ENCODE measurements at places on chromosomes 1 and 21.

- DNase-seq, result peak; percentile 68
Measured at GRCh38 chr1:37919277-37919676, 27.6 kb downstream of the INPP5B start.

- peak; percentile 49 for DNase-seq
Measured at GRCh38 chr1:55055951-55056631, 16.7 kb downstream of the PCSK9 start.

- no peak for DNase-seq
Measured at GRCh38 chr1:1569341-1569740, 5.3 kb downstream of the SSU72 start.

GRCh38 chr1:204190212-204191211, 5.8 kb downstream of the KISS1 start:
- peak; percentile 56 for DNase-seq

GRCh38 chr1:95126366-95126765, 9.2 kb downstream of the TLCD4 start:
- DNase-seq, result no peak

- DNase-seq, result no peak
Measured at GRCh38 chr1:100717218-100717617, 2.3 kb upstream of the VCAM1 start.

DNA sequence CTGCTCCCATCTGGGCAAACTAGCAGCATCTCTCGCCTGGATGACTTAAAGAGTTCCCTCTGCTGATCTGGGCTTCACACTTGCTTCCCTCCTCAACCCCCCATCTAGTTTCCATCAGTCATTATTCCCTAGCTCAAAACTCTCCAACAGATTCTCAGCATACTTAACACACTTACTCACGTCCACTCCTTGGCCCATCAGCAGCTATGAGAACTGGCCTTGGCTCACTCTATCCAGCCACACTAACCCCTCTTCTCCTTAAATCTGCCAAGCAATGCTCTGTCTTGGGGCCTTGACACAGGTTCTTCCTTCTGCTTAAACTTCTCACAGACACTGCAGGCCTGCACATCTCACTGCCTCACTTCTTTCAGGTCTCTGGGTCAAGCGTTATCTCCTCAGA, 41.6 kb downstream of the GNG12 start:
- peak; percentile 91 for DNase-seq

- DNase-seq, result peak; percentile 64
Measured at GRCh38 chr1:18957136-18957521, 653 bp upstream of the IFFO2 start.

DNA sequence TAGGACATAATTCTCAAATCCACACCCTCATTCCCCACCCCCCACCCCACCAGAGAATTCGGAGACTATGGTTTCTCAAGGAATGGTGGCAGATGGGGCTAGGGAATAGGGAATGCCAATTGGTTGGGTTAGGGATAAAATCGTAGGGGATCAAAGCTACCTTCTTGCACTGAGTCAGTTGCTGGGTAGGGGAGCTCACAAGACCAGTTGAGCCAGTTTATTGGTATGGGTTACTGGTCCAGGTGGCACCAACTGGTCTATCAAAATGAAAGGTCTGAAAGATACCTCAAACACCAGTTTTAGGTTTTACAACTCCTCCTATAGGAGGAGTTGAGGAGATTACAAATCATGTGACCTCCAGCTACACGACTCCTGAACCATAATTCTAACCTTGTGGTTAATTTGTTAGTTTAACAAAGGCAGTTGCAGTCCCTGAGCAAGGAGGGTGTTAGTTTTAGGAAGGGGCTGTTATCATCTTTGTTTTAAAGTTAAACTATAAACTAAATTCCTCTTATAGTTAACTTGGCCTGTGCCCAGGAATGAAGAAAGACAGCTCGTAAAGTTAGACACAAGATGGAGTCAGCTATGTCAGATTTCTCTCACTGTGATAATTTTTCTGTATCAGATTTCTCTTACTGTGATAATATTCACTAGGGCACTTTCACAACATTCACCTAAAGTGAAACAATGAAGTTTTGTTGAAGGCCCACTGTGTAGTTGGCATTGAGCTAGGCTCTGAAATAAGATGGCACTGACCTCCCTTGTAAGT, 2.5 kb downstream of the SHISAL2A start:
- no peak for DNase-seq

DNA sequence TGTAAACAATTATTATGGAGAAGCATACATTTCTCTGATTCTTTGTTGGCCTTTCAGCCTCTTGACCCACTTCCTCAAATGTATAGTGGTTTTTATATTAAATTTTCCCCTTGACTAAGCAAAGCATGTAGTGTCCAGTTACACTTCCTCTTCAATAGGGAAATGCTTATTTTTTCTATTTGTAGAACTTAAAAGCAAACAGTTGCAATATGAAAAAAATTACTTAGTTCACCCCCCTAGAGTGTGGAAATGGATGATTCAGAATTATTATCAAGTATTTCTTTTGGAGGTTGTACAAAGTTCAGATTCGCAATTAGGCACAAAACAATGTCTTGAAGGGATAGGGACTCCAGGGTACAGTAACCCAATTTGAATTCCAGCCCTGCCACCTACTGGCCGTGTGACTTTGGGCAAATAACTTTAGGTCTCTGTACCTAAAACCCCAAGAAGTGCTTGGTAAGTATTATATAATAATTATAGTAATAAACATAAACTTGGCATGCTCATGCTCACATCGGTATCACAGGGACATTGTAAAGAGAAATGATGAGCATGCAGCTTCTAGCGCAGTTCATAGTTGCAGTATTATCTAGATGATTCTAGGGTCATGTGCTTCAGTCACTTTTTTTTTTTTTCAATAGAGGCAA, 28.6 kb upstream of the IFNGR2 start:
- DNase-seq, result no peak

GRCh38 chr1:29830383-29830782, 594.1 kb downstream of the PTPRU start:
- DNase-seq, result no peak

GRCh38 chr1:221521686-221522085, 220.2 kb downstream of the DUSP10 start:
- DNase-seq, result no peak

DNA sequence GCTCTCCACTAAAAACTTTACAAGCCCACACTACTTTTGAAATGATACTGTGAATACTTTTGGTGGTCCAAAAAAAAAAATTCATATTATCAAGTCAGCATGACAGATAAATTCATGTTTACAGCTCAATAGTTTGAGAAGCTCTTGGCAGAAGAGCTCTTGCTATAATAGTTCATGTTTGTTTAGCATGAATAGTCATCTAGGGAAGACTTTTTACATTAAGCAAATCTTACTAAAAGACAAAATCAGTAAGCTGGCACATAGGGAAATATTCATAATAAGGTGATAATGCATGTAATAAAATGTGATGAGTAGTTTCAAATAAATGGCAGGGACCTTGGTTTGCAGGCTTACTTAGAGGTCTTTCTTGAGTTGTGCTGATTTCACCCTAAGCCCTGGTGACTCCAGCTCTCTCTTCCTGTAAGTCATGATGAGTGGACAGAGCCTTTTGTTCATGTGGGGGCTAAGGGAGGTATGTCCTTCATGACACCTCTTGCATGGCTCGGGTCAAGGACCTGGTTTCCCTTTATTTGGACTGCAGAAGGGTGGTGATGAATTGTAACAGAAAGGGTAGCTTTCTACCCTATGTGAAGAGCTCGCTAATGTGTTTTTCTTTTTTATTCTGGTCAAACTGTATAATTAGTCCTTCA, 166.7 kb downstream of the GABPA start:
- no peak for DNase-seq

- no peak for DNase-seq
Measured at GRCh38 chr1:153260585-153261280, 1.2 kb downstream of the LORICRIN start.

- no peak for DNase-seq
Measured at GRCh38 chr1:178875936-178876335, 5.1 kb upstream of the ANGPTL1 start.

DNA sequence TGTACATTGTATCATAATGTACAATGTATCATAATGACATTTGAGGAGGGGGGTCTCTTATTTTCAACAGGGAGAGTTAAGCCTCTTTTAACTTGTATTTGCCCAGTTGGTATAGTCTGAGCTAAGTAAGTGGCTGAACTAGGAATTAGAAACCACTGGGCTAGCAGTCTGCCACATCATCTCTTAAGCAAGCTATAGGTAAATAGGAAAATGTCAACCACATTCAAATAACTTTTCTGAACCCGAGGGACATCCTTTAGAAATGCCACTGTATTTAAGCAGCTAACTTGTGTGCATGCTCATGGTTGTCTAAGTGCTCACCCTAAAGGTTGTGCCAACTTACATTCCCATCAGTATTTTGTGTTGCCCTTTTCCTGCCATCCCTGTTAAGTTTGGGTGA, 35.5 kb upstream of the ASB17 start:
- no peak for DNase-seq

DNA sequence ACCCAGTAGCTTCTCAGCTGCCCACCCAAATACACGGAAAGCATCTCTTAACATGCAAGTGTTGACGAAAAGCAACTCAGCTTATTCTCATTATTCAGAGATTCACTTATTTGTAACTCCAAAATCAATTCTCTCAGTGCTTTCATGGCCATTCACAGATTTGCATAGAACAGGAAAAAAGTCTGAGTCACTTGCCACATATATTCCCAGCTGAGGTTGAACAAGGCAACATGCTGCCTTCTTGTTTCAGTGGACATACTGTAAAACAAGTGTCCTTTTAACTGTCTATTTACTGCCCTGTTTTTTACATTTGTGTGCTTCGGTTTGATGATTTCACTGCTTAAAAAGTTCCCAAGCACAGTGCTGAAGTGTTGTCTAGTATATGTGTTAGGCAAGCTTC, 273.0 kb downstream of the LTN1 start:
- no peak for DNase-seq

DNA sequence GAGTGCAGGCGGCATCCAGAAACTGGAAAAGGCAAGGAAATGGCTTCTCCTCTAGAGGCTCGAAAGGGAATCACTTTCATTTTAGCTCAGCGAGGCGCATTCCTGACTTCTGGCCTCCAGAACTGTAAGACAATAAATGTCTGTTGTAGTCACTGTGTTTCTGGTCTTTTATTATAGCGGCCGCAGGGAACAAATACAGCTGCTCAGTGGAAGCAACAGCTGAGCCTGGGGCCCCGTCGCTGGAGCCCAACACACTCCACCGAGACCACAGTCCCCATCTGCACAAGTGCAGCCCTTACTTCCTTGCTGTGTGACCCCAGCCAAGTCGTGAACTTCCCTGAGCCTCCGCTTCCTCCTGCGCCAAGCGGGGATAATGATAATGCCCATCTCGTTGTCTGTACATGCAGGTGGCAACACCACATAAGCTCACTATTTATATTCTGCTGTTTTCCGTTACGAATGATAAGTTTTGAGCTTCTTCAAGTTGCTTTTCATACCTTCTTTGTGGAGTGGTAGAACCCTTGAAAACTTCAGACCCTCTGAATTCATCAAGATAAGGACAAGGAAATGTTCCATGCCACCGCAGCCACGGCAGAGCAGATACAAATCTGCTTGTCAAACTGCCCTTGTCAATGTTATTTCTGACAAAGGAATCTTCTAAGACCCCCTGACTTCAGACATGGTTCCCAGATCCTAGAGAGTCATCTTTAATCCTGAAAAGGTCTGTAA, 3.2 kb upstream of the LAPTM5 start:
- DNase-seq, result no peak

DNA sequence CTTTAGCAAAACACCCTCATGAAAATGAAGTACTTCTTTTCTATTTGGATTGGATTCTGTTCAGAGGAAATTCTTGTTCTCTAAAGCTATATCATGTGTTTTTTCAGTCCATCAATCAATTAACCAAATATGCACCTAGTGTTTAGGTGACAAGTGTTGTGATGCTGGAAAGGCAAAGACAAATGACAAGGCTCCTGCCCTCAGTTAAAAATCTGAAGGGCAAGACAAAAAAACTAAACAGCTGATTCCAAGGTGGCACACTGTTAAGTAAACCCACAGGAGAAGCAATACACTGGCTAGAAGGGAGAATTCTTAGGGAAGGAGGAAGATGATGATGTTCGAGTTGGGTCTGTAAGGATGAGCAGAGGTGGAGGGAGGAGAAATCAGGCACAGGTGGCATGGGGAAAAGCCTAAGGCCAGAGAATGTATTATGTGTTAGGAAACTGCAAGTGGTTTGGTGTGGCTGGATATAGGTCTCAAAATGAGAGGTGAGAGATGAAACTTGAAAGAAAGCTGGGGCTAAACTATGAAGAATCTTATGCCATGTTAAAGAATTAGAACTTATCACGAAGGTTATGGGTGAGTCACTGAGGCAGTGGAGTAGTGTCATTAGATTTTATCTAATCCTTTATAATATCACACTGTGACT, 51.8 kb upstream of the GFI1 start:
- no peak for DNase-seq

DNA sequence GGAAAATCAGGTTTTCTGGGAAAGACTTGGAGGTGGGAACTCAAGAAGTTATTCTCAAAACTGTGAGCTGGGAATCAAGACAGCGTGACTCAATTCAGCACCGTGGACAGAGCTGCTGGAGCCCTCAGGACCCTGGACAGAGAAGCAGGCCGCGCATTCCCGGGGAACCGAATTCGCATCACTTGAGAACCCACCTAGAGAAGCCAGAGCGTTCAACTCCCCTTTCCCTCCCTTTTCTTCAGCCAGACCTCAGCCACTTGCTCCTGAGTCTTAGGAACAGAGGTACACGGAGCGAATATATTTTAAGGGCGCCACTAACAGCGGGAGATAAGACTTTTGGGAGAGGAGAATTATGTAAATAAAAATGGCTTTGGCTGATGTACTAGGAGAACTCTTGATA, 2.0 kb upstream of the LIN28A start:
- DNase-seq, result peak; percentile 93
